ENCODE measurements at places on chromosomes 5 and 9.
A peak's percentile ranks its signal among the peaks of the same experiment; 100 is the strongest.

GRCh38 chr5:147742151-147742550, 40.4 kb downstream of the JAKMIP2 start:
- no peak for DNase-seq

DNA sequence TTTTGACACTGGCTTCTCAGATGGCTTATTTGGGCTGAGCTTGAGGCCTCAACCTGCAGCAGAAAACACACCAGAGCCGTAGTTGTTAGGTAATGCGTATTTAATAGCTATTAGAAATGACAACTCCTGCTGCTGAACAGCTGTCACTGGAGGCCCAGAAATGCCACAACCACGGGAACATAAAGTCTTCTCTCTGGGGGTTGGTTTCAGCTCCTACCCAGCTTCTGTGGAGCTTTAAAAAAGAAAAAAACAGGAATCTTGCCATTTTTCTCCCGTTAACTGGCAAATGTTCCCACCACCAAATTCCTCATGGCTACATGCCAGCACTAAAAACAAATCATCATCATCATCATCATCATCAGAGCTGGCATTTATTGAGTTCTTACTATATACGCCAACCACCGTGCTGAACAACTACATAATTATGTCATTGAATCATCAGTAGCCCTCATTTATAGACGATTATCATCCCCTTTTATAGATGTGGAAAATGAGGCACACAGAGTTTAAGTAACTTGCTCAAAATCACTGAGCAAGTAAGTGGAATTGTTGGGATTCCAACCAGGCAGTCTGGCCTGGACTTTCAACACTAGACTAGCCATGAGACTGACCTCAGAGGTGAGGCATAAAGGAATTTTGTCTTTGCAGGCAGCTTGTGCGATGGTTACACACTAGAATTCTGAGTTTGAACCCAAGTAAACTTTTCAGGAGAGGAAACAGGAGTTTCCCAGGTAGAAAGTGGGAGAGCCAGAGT, 185.3 kb upstream of the WWC1 start:
- no peak for DNase-seq

DNA sequence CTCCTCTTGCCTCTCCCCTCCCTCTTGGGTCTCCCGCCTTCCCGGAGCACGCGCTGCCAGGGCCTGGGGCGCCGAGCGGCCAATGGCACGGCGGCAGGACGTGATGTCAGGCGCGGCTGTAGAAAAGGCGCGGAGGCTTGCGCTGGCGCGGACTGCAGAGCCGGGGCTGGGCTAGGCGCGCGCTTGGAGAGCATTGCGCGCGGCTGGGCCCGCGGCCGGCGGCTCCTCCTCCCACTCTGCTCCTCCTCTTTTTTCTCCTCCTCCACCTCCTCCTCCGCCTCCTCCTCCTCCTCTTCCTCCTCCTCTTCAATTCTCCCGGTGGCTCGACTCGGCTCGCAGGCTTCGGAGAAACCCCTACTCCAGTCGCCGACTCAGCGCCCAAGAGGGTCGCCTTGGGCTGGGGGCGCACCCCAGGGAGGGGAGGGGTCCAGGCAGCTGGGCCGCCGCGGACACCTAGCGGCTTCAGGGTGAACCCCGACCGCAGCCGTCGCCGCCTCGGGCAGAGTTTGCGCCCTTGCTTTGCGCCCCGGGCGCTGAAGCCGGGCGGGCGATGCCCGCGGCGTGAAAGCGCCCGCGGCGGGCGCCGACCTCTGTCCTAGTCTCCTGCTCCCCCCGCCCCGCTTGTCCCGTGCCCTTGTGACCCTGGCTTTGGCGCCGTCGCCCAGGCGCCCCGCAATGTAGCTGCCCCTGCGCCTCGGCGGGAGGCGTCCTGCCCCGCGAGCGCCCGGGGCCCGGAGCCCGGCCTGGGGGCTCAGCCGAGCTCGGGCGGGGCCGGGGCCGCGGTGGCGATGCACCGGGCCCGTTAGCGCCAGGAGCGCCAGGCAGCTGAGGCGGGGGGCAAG, at the start of gene LHX2:
Gene LHX2, plus strand, starts transcription at position 309 of the 842 bp plus-strand sequence. CDS start 581 bp downstream, outside the sequence.
- DNase-seq, result peak; percentile 88

DNA sequence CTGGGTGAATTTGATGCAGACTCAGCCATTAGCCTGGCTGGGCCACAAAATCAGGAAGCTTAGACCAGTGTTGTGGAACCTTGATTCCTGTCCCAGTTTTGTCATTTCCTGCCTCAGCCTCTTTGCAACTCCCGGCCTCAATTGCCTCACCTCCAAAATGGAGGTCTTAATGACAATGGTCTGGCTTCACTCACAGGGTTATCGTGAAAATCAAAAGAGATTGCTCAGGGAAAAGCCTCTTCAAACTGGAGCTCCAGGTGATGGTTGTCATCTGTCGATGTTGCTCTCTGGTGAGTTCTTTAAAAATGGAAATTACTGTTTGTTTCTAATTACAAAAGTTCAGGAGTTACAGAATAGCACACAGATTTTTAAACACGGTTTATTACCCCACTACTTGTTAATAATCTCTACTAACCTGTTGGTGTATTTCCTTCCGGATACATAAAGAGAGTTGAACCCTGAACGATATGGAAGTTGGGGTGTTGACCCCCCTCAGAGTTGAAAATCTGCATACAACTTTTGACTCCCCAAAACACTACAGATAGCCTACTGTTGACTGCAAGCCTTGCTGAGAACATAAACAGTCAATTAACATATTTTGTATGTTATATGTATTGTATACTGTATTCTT, 109.9 kb upstream of the CPEB4 start:
- DNase-seq, result no peak

GRCh38 chr9:27558307-27558706, 15.0 kb downstream of the C9orf72 start:
- DNase-seq, result no peak

DNA sequence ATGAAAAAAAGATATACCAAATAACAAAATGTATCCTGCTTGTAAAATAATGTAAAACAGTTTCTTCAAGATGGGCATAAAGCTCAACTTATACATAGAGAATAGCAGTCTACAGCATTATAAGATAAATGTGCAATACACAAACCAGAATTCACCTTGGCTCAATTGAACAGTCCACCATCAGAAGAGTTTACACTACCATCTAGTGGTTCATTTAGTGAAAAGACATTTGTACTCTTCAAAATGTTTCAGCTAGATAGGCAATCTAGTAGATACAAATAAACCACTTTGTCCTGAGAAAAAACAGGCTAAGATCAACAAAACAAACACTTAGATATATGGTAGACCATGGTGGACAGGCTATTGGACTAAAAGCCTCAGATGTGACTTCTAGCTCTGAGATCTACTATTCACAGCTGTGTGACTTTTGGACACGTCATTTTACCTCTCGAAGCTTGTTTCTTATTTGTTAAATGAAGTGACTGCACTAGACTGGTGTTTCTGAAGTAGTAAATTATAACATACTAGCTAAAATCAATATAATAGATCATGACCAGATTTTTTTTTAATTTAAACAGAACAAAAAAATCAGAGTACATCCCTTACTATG, 22.1 kb upstream of the TPD52L3 start:
- peak; percentile 58 for DNase-seq

DNA sequence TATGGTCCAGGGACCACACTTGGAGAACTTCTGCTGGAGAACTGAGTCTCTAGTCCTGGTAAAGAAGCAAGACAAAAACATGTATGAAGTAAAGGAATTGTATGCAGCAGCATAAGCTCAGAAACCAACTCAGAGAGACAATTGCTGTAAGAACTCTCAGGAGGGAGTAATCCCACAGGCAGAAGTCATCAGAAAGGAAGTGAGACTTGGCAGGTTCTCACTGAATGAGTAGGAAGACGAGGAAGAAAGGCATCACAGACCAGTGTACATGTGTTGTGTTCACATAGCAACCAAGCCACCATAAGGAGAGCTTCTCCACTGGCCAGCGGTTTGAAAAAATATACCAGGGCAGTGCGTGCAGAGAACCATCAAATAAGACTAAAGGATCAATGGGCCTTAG, 57.9 kb upstream of the FST start:
- no peak for DNase-seq

DNA sequence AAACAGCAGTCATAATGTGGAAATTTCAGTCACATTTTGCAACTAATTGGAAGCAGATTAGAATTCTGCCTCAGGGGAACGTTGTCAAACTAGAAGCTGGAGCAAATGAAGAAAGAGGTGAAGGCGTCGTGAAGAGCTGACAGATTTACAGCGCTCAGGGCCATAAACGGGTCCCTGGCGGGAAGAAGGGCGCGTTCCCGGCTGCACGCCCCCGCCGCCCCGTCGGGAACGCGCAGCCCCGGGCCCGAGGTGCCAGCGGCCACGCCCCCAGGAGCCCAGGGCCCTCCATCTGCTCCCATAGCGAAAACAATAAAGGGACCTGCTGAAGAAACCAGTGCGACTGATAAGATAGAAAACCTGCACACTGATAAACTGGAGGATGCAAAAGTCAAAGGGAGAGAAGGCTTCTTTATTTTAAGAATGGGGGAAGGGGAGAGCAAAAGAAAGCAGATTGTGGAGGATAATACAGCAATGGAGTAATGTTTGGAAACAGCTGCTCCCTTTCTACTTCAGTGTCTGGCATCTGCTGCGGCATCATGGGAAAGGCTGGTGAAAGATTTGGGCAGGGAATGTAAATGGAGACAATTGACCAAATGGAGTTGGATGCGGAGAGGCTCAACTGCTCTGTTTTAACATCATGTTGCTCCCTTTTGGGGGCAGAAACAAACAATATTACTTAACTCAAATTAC, 11.1 kb downstream of the ZNF608 start:
- DNase-seq, result peak; percentile 59

- DNase-seq, result no peak
Measured at GRCh38 chr5:68441309-68442073, 225.9 kb downstream of the PIK3R1 start.

DNA sequence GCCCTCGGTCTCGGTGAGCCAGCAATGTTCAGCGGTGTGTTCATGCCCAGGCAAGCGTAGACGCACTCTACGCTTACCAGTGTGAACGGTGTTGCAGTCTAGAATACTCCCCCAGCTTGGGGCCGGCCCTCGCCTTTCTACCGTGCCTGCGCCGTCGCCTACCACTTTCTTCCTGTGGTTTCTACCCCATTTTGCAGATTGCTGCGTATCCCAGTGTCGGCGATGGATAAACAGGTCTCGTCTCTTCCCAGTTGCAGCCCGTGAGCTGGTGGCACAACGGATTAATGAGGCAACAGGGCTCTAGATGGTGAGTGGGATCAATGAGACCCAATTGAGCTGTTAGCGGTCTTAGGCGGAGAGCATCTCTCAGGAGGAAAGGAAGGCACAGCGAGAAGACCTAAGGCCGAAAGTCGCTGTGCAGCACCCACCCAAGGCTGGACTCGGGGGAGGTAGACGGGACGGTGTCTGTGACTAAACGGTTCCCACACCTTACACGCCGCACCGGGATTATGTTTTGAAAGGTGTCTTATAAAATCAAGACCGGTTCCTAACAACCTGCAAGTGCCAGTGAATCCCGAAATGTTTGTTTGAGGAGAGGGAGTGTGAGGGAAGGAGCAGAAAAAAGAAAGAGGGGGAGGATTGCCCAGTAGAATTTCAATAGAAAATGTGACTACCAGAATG, 5.8 kb downstream of the OTP start:
- DNase-seq, result no peak

DNA sequence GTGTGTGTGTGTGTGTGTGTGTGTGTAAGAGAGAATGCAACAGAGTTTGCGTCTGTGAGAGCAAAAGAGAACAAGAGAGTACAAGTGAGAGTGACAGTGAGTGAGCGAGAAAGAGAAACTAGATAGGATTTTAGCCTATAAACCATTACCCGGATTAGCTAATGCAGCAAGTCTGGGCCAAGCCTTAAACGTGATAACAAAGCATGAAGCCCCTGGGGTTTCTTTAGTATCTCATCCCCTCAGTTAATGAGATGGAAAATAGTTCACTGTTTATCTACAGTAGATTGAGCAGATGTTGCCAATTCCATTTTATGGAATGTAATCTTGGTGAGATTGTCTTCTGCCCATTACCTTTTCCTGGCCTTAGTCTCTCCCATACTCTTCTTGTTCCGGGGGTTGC, 114.5 kb downstream of the MAT2B start:
- DNase-seq, result no peak

DNA sequence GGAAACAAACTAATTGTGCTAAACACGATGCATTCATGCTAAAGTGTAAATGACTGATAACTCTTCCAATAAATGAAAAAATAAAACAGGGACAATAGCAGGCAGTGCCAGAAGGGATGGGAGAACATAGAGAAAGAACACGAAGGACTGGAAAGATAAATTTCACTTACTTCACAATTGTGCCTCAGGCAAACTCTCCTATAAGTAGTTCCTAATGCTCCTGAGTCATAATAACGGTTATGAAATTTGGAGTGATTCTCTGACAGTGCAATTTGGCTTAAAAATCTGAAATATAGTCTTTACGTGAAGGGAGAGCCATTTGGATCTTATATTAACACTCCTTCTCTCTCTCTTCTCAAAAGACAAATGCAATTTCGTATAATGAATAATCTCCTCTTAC, 2218.5 kb downstream of the MAT2B start:
- no peak for DNase-seq

- no peak for DNase-seq
Measured at GRCh38 chr5:37626266-37626665, 213.6 kb downstream of the GDNF start.

GRCh38 chr5:81097713-81098112, 135.4 kb upstream of the CKMT2 start:
- no peak for DNase-seq

- peak; percentile 52 for DNase-seq
Measured at GRCh38 chr5:142012186-142012785, 541 bp downstream of the GNPDA1 start.

DNA sequence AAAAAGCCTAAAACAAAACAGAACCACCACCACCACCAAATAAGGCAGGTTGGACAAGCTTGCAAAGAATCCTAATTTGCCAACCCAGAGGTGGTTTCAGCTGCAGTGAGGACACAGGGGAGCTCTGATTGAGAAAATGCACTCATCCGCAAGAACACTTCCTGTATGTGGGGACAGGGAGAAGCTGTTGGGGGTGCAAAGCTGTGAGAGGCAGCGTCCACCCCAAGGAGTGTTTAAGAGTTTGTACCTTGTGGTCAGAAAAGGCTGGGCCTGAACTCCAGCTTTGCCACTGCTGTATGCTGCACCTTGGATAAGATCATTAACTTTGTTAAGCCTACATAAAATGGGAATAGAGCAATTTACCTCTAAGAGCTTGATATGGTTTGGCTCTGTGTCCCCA, 511.7 kb downstream of the BNC2 start:
- DNase-seq, result no peak

DNA sequence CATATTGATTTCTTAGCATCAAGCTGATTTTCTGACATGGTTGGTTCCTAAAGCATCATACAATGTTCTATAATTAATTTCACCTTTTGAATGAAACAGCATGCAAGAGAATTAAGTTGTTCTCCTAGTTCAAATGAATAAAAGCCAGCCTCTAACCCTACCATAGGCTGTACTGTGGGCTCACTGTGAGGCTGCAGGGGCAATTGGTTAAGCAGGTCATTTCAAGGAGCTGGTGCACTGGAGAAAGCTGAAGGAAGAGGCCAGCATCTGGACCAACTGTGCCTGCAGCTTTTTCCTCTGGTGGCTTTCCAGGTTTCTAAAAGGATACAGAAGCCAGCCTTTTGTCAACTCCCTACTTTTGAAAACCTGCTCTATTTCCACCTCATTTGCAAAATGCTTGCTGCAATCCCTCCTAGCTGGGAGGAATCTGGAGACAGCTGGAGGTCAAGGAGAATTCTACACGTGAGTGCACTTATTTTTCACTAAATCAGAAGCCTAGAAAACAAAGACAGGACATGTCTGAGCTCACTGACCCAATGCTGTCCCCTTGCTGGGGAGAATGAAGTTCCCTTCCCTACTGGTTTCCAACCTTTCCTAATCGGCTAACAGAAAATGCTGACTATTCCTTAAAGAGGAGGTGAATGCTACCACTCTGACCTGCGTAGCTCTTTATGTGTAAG, 158.9 kb downstream of the APBA1 start:
- DNase-seq, result no peak

Measured in Ammon's horn (tissue), 1 donor.